ENCODE measurements at places on chromosomes 2 and 18.

- H3K27ac ChIP-seq = no peak overlapping the region
- no peaks in the 10 kb centered on the region for H3K4me1 ChIP-seq
- no peaks in the 10 kb centered on the region for H3K36me3 ChIP-seq
- no peak for DNase-seq
These were observed 94.8 kb upstream of the ARL5A start for GRCh38 chr2:151922845-151923666.

GRCh38 chr2:38613126-38613848 is 10.6 kb upstream of the HNRNPLL start:
- peaks cover 9% of the 10 kb centered on the region for H3K36me3 ChIP-seq
- H3K27me3 ChIP-seq = no peaks in the 10 kb centered on the region
- DNase-seq = no peak
- H3K4me1 ChIP-seq = peaks cover 74% of the 10 kb centered on the region

GRCh38 chr18:13541621-13542519 is 184.5 kb downstream of the FAM210A start:
- H3K27me3 ChIP-seq = no peaks in the 10 kb centered on the region
- no peaks in the 10 kb centered on the region for H3K36me3 ChIP-seq
- no peak overlapping the region for H3K27ac ChIP-seq
- DNase-seq = no peak
- no peak overlapping the region for H3K4me3 ChIP-seq

GRCh38 chr2:223853425-223853837 is 16.0 kb upstream of the AP1S3 start:
- no peak overlapping the region for H3K27ac ChIP-seq
- H3K4me3 ChIP-seq = no peak overlapping the region
- H3K27me3 ChIP-seq = no peaks in the 10 kb centered on the region
- peaks cover 23% of the 10 kb centered on the region for H3K4me1 ChIP-seq
- no peak for DNase-seq

DNA sequence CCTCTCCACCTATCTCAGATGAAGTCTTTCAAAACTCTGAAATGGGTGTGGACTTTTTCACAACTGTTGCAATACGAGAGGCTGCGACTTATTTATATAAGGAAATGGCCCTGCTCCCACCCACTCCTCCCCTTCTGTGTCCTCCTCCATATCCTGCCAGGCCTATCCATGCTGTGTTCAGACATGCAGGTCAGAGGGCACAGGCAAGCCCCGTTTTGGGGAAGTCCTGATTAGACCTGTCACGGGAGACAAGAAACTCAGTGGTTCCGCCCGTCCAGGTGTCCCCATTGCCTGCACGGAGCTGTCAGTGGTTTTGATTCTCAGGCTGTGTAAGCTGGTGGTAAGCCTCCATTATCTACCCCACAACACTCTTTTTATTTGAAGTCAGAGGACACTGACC is 99.6 kb upstream of the MGAT5 start:
- no peaks in the 10 kb centered on the region for H3K36me3 ChIP-seq
- no peak for DNase-seq
- H3K4me3 ChIP-seq = no peak overlapping the region
- H3K27ac ChIP-seq = no peak overlapping the region
- no peaks in the 10 kb centered on the region for H3K27me3 ChIP-seq

GRCh38 chr2:84704505-84705244 is 176.2 kb downstream of the TRABD2A start:
- H3K27me3 ChIP-seq = peaks cover 2% of the 10 kb centered on the region
- H3K36me3 ChIP-seq = no peaks in the 10 kb centered on the region
- H3K27ac ChIP-seq = no peak overlapping the region
- H3K4me3 ChIP-seq = no peak overlapping the region
- H3K4me1 ChIP-seq = peaks cover 2% of the 10 kb centered on the region

DNA sequence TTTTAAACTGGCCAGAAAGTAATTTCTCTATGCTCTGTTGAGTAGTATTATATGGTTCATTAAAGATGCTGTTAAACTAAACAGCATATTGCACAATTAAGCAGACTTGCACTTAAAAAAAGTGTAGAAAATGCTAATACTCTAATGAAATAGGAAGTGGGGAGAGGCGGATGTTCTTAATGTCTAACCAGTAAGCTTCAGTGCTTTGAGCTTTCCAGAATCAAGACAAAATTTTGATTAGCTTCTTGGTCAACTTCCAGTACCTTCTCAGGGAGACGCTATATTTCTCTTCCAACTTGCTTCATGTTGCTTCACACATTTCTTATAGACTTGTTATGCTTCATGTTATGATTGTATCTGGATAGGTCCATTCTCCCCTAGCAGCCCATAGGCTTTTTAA is 89.1 kb downstream of the MAP2 start:
- no peaks in the 10 kb centered on the region for H3K4me1 ChIP-seq
- no peaks in the 10 kb centered on the region for H3K27me3 ChIP-seq
- no peak overlapping the region for H3K4me3 ChIP-seq
- DNase-seq = no peak
- no peak overlapping the region for H3K27ac ChIP-seq

DNA sequence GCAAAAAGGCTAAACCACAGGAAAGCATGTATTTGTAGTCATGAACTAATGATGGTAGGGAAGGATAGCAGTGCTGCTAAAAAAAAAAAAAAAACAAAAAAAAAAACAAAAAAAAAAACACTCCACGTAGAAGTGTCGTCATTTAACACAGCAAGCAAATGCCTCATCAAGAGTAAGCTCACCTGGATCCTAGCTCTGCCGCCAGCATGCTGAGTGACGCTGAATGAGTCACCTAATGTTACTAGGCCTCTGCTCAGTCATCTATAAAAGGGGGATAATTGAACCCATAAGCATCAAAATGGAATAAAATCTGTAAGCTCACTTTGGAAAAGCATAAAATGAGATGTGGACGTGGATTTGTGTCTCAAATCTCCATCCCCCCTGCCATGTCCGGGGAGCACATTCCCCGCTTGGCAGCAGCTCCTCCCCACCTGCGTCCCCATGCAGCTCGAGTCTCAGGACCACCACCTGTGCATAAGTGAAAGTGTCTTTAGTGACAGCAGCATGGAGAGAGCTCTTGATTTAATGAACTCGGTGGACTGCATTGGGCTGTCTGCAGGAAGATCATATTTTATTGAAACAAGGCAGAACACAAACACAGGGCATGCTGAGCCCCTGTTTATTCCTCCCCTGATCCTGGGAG is 427.5 kb downstream of the LRATD1 start:
- no peak overlapping the region for H3K4me3 ChIP-seq
- DNase-seq = no peak
- peaks cover 12% of the 10 kb centered on the region for H3K27me3 ChIP-seq
- H3K4me1 ChIP-seq = no peaks in the 10 kb centered on the region
- H3K27ac ChIP-seq = no peak overlapping the region
- no peaks in the 10 kb centered on the region for H3K36me3 ChIP-seq

- no peaks in the 10 kb centered on the region for H3K4me1 ChIP-seq
- H3K27me3 ChIP-seq = no peaks in the 10 kb centered on the region
- H3K27ac ChIP-seq = no peak overlapping the region
- no peak overlapping the region for H3K4me3 ChIP-seq
These were observed 453.7 kb downstream of the CNTNAP5 start for GRCh38 chr2:124478761-124479160.

DNA sequence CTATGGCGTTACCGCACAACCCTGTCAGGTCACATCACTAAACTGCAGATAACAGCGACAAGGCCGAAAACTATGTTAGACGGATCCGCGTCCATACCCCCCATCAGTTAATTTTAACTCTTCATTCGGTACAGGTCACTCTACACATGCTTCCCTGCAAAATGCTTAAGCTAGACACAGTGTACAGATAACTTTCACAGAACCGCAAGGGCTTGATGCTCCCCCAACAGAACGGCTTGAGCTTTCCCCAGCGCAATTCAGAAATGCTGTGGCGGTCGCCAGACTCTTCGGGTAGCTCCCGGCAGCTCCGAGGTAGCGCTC is 283 bp upstream of the RBBP8 start:
- no peaks in the 10 kb centered on the region for H3K27me3 ChIP-seq
- no peak for DNase-seq
- peak overlapping the region; percentile 79 for H3K27ac ChIP-seq

DNA sequence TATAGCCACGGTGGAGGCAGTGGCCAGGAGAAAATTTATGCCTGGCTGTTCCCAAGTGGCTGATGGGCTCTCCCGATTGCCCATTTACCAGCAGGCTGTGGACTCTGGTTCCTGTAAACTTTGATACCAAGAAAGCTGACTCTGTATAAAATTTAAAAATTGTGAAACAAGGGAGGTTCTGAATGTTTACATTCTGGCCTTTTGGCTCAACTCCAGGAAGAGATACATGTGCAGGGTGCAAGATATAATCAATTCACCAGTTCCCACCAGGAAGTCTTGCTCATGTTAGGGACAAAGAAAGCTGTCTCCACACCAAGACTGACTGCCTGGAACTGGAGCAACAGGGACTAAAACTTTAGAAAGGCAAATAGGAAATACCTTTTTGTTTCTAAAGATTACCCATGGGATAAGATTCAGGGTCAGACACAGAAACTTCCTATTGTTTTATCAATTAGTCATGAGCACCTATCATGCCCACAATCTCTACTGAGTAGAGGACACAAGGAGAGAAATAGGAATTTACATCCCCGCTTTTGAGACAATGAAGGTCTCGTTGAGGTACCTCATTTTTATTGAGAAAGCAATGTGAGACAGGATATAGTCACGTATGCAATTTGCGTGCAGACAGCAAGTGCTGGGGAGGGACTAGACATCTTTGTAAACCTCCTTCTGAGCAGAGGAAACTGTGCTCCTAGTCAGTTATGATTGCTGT is 123.5 kb downstream of the LIPG start:
- H3K36me3 ChIP-seq = no peaks in the 10 kb centered on the region
- peaks cover 16% of the 10 kb centered on the region for H3K4me1 ChIP-seq
- no peak overlapping the region for H3K27ac ChIP-seq
- no peak overlapping the region for H3K4me3 ChIP-seq
- DNase-seq = no peak

- H3K36me3 ChIP-seq = no peaks in the 10 kb centered on the region
- no peak overlapping the region for H3K27ac ChIP-seq
- H3K4me1 ChIP-seq = no peaks in the 10 kb centered on the region
- H3K4me3 ChIP-seq = no peak overlapping the region
- no peaks in the 10 kb centered on the region for H3K27me3 ChIP-seq
These were observed 67.8 kb upstream of the DSC1 start for GRCh38 chr18:31230495-31230894.
